ENCODE measurements at places on chromosomes 4 and X.
A peak's percentile ranks its signal among the peaks of the same experiment; 100 is the strongest.

GRCh38 chr4:957231-957580 is 16.2 kb downstream of the DGKQ start:
- DNase-seq = no peak

DNA sequence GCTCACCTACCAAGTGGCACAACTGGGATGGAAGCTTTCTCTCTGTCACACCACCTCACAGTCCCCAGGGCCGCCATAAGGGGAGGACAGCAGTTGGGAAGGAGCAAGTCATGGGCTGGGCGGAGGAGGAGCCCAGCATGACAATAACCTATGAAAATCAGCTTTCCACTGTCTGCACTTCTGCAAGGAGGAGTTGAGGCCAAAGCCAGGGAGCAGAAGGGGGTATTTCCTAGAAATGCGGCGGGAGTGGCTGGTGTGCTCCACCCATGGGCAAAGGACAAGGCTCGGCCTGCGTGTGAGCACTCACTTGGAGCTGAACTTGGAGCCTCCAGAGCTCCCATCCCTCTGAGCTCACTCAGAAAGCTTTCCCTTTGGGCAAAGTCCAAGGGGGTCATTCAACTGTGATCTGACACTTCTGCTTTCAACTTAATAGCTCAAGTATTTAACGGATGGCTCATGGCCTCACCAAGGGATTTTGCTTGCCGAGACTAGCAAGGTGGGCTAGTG is 18.5 kb downstream of the APLN start:
- no peak for DNase-seq

DNA sequence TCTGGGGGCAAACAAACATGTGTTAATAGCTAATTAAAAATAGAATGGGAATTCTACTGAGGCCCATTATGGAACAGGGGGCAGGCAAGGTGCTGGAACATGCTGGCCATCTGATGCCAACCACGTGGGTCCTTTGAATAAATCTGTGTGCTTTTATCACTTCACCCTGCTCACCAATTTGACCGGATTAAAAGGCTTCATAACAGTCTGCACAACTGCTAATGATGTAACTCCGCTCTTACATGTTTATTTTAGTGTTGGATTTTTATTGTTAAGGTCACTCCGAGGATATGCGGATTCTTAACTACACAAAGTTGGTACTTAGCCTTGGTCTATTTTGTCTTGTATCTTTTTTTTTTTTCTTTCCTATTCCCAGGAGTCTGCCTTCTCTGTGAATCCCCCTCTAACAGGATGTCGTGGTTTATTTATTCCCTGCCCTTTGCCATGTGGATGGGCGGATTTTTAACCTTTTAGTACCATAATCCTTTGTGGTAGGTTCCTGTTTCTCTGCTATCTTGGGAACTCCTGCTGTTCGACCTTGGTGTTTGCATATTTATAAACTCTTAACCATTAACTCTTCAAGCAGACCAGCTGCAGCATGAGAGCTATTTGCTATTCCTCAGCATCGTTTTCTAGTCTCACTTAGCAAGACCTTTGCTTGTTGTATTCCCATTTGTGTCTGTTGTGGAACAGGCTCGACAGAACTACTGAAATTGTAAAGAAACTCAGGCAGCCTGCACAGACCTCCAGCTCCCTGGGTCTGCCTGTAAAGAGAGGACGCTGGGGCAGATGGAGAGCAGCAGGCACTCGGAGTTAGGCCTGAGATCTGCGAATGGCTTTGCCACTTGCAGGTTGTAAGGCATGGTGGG is 38.0 kb downstream of the TRIM2 start:
- peak; percentile 53 for DNase-seq

DNA sequence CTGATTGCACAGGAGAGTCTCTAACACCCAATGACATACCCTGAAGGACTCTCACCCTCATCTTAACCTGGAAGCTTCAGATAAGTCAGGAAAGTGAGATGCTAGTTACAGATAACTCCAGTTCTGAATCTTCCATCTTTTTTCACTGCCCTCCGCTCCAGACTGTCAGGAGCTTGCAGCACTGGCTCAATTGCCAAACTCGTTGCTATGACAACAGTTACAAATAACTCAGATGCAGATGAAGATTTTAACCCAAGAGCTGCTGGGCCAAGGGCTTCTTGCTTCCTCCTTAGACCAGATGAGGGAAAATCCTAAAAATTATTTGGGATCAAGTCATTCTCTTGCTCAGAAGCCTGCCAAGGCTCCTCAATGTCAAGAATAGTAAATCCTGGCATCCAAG is 109.1 kb upstream of the HUWE1 start:
- no peak for DNase-seq

Measured in HuH-7 (cell line).